Transverse colon (tissue), 4 donors: ENCODE measurements at places on chromosomes 12 and 14.

- H3K4me3 ChIP-seq = no peak overlapping the region
- peak; percentile 75 for DNase-seq
- no peaks in the 10 kb centered on the region for H3K36me3 ChIP-seq
- H3K27ac ChIP-seq = peak overlapping the region; percentile 73
These were observed 13.4 kb downstream of the ASB2 start for GRCh38 chr14:93962701-93963601.

- no peaks in the 10 kb centered on the region for H3K36me3 ChIP-seq
- DNase-seq = no peak
- H3K4me3 ChIP-seq = no peak overlapping the region
- no peaks in the 10 kb centered on the region for H3K4me1 ChIP-seq
These were observed 41.5 kb upstream of the LTBP2 start for GRCh38 chr14:74653386-74654138.

GRCh38 chr12:128078301-128078971 lies 188.5 kb upstream of the TMEM132C start:
- DNase-seq = no peak
- no peak overlapping the region for H3K27ac ChIP-seq
- H3K27me3 ChIP-seq = no peaks in the 10 kb centered on the region
- no peaks in the 10 kb centered on the region for H3K4me1 ChIP-seq
- no peak overlapping the region for H3K4me3 ChIP-seq
- H3K36me3 ChIP-seq = no peaks in the 10 kb centered on the region

DNA sequence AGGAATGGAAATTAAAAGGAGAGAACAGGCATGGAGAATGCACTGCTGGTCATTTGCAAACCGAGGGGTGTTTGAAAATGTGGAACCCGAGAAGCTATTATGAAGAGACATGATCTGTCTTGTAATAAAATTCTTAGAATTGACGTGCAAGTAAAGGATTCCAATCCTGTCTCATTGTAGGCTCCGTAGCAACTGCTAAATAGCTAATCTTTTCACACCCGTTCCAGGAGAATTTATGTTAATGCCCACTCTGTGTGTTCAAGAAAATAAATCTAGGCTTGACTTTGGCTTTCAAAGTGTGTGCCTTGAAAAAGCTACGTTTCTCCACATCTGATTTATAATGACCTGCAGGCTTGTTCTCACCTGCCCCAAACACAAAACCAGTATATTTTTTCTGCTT lies 380.9 kb downstream of the GLT1D1 start:
- no peaks in the 10 kb centered on the region for H3K36me3 ChIP-seq
- H3K27me3 ChIP-seq = no peaks in the 10 kb centered on the region
- H3K4me3 ChIP-seq = no peak overlapping the region
- no peak overlapping the region for H3K27ac ChIP-seq
- no peak for DNase-seq

DNA sequence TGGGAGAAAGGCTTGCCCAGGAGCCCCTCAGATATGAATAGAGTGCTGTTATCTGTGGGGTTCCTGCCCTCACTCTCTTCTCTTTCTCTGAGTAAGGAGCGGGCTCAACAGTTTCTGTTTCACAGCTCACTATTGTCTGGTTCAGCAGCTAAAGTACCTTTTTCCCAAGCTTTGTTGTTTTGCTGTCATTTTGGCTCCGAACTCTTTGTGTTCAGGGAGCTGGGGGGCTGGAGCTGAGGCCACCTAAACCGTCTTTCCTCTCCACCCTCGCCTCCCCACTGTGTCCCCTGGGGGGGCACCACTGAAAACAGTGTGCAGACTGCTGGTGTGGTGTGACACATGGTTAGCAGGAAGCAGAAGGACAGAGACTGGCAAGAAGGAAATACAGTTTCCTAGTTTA lies 51.4 kb downstream of the FBXW8 start:
- DNase-seq = no peak
- H3K27me3 ChIP-seq = no peaks in the 10 kb centered on the region
- no peaks in the 10 kb centered on the region for H3K4me1 ChIP-seq
- H3K4me3 ChIP-seq = no peak overlapping the region

GRCh38 chr12:40693207-40693821 lies 1.1 kb downstream of the CNTN1 start:
- H3K4me3 ChIP-seq = peak overlapping the region; percentile 42
- no peak overlapping the region for H3K27ac ChIP-seq
- no peaks in the 10 kb centered on the region for H3K36me3 ChIP-seq
- peaks cover 8% of the 10 kb centered on the region for H3K4me1 ChIP-seq
- peaks cover 35% of the 10 kb centered on the region for H3K27me3 ChIP-seq

- no peaks in the 10 kb centered on the region for H3K36me3 ChIP-seq
- no peak for DNase-seq
- no peak overlapping the region for H3K4me3 ChIP-seq
- H3K27ac ChIP-seq = no peak overlapping the region
These were observed 26.7 kb downstream of the C12orf75 start for GRCh38 chr12:105357162-105357691.

DNA sequence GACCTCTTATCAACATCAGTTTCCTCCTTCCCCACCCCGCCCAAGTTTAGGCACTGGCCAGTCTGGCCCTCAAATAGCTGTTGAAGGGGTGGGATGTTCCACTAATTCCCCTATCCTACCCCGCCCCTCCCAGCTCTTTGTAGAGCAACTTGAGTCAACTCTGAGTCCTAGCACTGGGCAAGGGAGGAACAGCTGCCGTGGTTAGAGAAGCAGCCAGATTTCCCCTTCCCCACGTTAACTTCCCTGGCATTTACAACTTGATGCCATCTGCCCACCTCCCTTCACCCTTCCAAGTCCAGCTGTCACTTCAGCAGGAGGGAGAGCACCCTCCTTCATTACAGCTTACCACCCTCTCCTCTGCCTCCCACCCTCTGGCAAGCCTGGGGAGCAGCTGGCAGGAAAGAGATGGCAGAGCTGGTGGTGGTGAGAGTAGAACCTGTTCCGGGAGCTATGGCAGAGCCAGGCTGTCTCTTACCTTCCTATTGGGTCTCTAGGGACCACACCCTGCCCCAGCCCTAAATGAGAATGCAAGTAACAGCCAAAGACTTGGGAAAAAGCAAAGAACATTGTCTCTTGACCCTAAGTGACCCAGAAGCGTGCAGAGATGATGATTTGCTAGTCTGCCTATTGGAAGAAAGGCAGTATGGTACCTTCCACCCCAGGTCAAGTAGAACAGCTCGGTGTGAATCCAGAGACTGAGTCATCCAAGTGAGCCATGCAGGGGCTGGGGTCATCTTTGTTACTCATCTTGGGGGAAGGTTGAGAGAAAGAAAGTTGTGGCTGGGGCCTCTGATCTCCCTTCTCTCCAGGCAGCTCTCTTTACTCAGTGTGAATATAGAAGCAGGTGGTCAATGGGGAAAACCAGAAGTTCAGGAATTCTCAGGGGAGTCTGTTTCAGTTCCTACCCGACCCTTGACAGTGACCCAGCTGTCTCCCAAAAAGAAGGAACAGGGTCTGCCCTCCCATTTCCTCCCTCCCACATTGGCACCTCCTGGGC lies 1.5 kb downstream of the BLOC1S1 start:
- peaks cover 58% of the 10 kb centered on the region for H3K4me1 ChIP-seq
- H3K36me3 ChIP-seq = no peaks in the 10 kb centered on the region
- DNase-seq = peak; percentile 63
- H3K27ac ChIP-seq = peak overlapping the region; percentile 97

GRCh38 chr12:92628476-92628875 lies 74.3 kb upstream of the PLEKHG7 start:
- no peaks in the 10 kb centered on the region for H3K27me3 ChIP-seq
- no peak overlapping the region for H3K4me3 ChIP-seq
- H3K4me1 ChIP-seq = no peaks in the 10 kb centered on the region
- no peaks in the 10 kb centered on the region for H3K36me3 ChIP-seq
- DNase-seq = no peak

DNA sequence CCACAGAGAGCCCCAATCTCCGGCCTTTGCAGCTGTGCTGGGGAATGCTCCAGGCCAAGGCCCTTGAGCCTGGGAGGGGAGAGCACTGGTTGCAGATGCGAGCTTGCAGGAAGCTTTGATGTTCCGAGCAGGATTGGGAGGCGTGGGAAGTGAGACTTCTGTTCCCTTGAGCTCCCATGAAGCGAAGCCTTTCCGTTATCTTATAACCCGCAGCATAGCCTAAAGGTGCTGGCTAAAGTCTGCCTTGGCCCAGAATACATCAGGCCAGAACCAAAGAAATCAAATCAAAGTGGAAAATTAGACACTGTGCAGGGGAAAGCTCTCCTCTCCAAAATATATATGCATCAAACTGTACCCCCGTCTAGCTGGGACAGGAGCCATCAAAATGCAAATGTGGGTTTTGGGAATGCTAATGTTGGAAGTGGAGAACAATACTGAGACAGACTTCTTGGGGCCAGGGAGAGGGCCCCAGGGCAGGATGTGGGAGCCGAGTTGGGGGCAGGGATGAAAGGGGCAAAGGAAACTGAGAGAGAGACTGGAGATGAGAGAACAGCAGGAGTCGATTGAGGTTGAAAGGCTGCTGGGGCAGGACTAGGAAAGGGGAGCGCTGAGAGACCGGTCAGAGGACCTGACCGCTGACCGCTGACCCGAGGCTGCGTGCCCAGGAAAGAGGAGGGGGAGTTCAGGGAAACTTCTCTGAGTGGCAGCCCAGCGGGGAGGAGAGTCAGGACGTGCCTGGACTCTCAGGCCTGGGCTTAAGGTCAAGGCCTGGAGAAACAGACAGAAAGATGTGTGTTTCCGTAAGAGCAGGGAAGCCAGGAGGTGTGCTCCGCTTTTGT lies 152.2 kb upstream of the PARP11 start:
- H3K27ac ChIP-seq = no peak overlapping the region
- H3K36me3 ChIP-seq = no peaks in the 10 kb centered on the region
- H3K4me1 ChIP-seq = peaks cover under 1% of the 10 kb centered on the region
- DNase-seq = no peak

DNA sequence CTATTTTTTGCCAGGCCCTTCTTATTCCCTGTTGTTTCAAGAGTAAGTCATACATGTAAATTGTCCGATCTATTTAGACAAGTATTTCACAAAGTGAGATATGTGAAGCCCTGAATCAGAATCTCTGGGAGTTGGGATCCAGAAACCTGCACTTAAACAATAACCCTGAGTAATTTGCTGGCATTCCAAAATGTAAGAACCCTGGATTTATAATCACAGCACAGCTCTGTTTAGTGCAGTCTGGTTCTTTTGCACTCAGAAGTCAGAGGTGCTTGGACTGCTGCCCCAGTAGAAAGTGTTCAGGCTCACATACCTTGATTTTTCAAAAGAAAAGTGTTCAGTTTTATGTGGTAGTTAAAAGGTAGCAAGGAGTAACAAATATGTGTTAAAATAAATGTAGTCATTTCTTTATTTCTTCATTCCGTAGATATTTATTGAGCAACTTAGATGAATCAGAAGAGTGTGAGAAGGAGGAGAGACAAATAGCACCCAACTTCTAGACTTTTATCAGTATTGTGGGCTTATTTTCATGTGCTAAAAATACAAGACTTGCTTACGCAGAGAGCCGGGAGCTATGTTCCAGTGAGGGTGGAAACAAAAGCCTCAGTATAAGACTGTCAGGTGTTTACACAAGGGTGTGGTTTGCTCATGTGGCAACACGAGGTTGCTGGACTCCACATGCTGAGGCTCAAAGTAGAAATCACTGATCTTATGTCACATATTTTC lies 70.1 kb downstream of the SYNE2 start:
- no peak overlapping the region for H3K4me3 ChIP-seq
- DNase-seq = peak; percentile 62
- H3K36me3 ChIP-seq = no peaks in the 10 kb centered on the region
- H3K4me1 ChIP-seq = peaks cover 9% of the 10 kb centered on the region

DNA sequence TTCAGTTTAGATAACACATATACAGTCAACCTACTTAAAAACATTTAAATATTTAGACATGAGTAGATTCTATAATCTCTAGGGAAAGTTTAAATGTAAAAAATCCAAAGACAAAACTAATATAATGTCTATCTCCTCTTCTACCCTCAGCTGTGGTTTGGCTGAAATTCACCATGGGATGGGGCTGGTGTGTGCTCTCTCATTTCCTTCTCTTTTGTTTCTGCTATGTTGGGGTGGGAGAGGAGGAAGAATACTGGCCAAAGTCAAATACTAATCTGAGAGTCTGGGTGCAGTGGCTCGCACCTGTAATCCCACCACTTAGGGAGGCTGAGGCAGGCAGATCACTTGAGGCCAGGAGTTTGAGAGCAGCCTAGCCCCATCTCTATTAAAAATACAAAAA lies 1673.9 kb upstream of the SEL1L start:
- no peak overlapping the region for H3K27ac ChIP-seq
- no peaks in the 10 kb centered on the region for H3K4me1 ChIP-seq
- no peak overlapping the region for H3K4me3 ChIP-seq
- H3K27me3 ChIP-seq = no peaks in the 10 kb centered on the region
- H3K36me3 ChIP-seq = no peaks in the 10 kb centered on the region

- DNase-seq = no peak
- H3K27ac ChIP-seq = peak overlapping the region; percentile 96
- no peaks in the 10 kb centered on the region for H3K27me3 ChIP-seq
- H3K36me3 ChIP-seq = no peaks in the 10 kb centered on the region
- no peak overlapping the region for H3K4me3 ChIP-seq
These were observed 2.4 kb upstream of the DYNC1H1 start for GRCh38 chr14:101961746-101962502.

GRCh38 chr12:16323638-16324037 lies 23.8 kb upstream of the MGST1 start:
- no peak overlapping the region for H3K4me3 ChIP-seq
- no peaks in the 10 kb centered on the region for H3K27me3 ChIP-seq
- H3K4me1 ChIP-seq = peaks cover 29% of the 10 kb centered on the region
- no peak overlapping the region for H3K27ac ChIP-seq

DNA sequence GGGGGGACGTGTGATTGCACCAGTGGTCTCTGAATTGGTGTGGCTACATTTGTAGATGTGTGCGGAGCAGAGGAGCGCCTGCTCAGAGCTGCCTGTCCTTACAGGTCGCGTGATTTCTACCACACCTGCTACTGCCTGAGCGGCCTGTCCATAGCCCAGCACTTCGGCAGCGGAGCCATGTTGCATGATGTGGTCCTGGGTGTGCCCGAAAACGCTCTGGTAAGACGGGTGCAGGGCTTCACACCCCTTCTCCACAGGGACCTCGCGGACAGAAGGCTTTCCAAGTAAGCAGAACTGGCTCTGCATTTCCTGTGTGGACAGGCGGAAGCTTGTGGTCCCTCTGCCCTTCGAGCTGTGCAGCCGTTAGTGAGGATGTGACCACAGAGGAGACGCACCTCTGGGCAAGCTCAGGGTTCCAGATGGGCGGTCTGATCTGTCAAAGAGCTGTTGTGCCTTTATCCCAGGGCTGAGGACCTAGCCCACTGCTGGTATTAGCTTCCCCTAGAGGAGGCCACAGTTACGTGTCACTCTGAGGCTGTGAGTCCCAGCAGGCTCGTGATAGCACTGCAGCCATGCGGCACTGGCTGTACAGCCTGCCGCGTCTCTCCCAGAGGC lies 47.7 kb downstream of the MAX start:
- no peak for DNase-seq
- H3K4me1 ChIP-seq = no peaks in the 10 kb centered on the region
- no peak overlapping the region for H3K27ac ChIP-seq
- H3K4me3 ChIP-seq = no peak overlapping the region

- no peaks in the 10 kb centered on the region for H3K27me3 ChIP-seq
- no peaks in the 10 kb centered on the region for H3K36me3 ChIP-seq
- no peak overlapping the region for H3K4me3 ChIP-seq
- H3K27ac ChIP-seq = peak overlapping the region; percentile 49
These were observed 28.2 kb downstream of the TRAF3 start for GRCh38 chr14:102805371-102805891.
